ENCODE measurements at places on chromosomes 2 and 18. TPM values are rescaled to one million over a fixed set of nuclear protein-coding genes. Genes with fewer than 3 reads are reported as not detected.

GRCh38 chr18:13452388-13452811 is 233.8 kb downstream of the LDLRAD4 start:
- no peak for DNase-seq

- no peak for DNase-seq
Measured at GRCh38 chr18:55243255-55243654, 284.0 kb upstream of the CCDC68 start.

GRCh38 chr2:137947032-137947727 is 17.1 kb upstream of the HNMT start:
- DNase-seq = no peak

- DNase-seq = no peak
Measured at GRCh38 chr2:238081150-238081549, 19.0 kb upstream of the ESPNL start.

GRCh38 chr2:37827455-37827854 is 97.6 kb upstream of the RMDN2 start:
- no peak for DNase-seq

GRCh38 chr2:10201201-10201600 is 78.7 kb downstream of the RRM2 start:
- DNase-seq = no peak

DNA sequence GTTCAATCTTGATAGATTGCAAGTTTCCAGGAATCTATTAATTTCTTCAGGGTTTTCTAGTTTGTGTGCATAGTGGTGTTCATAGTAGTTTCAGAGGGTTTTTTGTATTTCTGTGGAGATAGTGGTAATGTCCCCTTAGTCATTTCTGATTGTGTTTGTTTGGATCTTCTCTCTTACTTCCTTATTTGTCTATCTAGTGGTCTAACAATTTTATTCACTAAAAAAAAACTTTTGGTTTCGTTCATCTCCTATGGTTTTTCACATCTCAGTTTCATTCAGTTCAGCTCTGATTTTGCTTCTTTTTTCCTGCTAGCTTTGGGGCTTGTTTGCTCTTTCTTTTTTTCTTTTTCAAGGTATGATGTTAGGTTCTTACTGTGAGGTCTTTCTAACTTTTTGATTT is 94.5 kb downstream of the SNTG2 start:
- no peak for DNase-seq

DNA sequence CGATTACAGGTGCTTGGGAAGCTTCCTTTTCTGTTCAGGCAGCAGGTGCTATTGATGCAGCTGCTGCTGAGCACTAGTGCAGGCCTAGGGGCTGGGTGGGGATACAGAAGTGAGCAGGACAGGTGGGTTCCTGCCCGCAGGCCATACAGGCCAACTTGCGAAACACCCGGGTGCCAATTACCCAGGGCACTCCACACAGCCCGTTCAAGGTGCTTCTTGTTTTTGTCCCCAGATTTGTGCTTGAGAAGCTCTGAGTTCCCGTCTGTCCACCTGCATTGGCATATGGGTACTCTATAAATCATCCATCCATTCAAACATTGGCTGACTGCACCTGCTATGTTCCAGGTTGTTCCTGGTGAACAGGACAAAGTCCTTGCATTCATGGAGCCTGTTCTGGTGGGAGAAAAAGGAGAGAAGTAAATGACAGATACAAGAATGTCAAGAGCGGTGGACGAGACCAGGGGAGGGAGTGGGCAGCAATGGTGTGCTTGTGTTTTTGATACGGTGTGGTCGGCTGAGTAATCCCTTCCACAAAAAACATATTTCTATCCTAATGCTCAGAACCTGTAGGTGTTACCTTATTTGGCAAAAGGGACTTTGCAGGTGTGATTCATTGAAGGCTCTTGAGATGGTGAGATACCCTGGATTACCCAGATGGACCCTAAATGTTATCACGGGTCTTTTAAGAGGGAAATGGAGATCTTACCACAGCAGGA is 31.4 kb downstream of the SH3BP4 start:
- no peak for DNase-seq

- DNase-seq = no peak
Measured at GRCh38 chr18:22723773-22724172, 209.4 kb upstream of the RBBP8 start.

GRCh38 chr18:8730080-8730827 is 24.9 kb downstream of the MTCL1 start:
- DNase-seq = no peak

DNA sequence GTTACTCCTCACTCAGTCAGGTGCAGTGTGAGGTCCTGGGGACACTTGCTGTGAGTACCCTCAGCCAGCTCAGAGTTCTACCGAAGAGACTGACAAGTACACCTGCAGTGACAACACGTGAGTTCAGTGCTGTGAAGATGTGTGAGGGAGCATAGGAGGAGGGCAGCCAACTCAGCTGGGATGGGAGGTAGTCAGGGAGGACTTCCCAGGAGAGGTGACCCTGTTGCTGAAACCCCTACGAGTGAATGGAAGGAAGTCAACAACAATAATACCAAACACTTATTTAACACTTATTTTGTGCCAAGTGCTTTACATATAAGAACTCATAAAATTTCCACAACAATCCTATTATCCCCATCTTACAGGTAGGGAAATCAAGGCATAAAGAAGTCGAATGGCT is 10.2 kb downstream of the TMEM177 start:
- no peak for DNase-seq

DNA sequence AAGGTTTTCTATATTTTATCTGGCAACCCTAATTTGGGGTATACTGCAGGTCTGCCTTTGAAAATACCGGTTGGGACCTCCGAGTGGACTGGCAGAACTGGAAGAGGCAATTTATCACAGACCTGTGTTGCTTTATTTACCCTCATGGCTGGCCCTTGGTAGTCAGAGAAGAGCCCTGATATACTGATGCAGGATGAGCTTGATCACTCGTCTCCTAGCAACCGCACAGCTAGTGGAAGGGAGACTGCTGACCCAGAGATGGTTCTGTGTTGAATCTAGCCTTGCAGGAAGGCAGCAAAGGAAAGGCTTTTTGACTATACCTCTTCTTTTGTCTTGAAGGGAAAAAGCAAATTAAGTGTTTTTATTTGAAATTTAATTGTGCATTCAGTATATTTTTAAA is 154.7 kb downstream of the EML6 start:
- no peak for DNase-seq

DNA sequence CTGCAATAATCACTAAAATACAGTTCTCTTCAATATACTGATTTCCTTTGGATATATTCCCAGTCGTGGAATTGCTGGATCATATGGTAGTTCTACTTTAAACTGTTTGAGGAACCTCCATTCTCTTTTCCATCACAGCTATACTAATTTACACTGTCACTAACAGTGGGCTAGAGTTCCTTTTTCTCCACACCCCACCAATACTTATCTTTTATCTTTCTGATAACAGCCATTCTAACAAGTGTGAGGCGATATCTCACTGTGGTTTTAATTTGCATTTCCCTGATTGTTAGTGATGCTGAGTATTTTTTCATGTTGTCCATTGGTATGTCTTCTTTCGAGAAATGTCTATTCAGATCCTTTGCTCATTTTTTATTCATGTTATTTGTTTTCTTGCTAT is 68.4 kb downstream of the CERKL start:
- DNase-seq = no peak

DNA sequence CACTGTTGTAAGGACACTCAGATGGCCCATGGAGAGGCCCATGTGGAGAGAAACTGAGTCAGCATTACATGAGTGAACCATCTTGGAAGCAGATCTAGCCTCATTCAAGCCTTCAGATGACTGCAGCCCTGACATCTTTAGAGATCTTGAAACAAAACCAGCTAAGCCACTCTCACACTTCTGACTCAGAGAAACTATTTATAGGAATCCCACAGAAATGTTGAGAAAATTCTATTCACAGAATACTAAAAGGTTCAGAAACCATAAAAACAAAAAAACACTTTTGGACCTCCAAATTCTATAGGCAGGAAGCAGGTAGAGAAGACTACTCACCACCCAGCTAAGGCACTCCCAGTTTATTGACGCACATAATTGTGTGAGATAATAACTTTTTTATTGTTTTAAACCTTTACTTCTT is 8.7 kb downstream of the TMEM169 start:
- no peak for DNase-seq

DNA sequence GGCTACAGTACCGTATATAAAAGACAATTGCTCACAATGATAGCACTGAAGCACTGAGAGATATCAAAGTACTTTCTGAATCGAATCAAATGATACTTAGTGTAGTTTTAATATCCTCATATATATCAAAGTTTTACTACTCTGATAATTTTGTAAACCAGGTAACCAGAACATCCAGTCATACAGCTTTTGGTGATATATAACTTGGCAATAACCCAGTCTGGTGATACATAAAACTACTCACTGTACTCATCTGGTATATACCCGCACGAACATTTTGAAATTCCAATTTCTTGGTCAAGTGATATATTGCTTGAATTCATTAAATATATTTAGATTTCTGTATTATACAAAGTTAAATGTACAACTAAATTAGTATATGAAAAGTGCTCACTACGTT is 20.5 kb downstream of the SLC39A6 start:
- DNase-seq = no peak

- no peak for DNase-seq
Measured at GRCh38 chr2:43418680-43419079, 177.2 kb downstream of the THADA start.

DNA sequence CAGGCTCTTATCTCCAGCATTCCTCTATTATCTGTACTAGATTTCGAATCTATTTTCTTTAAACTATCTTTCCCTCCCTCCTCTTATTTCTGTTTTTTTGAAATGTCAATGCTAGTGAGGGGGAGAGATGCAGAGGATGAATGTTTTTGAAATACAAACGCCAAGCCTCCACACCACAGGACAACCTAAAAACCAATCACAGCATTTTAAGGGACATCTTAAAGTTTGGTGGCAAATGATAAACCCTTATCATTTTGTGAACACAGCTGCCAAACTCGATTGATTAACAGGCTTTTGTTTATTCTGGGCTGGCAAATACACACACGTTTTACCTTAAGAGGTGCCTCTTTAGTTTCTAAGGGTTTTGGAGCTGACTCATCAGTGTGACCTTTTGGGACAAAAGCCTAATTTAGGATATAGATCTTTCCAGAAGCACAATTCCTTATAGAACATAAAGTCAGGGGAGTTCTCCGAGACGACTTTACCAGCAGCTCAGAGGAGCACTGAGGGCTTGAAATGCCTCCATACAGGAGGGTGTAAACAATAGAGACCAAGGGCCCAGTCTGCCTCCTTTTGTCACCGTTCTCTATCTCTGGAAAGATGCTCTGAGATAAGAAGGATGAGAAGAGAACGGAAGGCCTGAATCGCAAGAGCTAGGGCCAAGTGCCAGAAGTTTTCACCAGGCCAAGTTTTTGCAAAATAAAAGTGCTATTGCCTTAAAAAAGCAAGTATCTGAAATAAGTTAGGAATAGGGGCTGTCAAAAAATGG is 4.2 kb upstream of the MEIS1 start:
- DNase-seq = no peak

DNA sequence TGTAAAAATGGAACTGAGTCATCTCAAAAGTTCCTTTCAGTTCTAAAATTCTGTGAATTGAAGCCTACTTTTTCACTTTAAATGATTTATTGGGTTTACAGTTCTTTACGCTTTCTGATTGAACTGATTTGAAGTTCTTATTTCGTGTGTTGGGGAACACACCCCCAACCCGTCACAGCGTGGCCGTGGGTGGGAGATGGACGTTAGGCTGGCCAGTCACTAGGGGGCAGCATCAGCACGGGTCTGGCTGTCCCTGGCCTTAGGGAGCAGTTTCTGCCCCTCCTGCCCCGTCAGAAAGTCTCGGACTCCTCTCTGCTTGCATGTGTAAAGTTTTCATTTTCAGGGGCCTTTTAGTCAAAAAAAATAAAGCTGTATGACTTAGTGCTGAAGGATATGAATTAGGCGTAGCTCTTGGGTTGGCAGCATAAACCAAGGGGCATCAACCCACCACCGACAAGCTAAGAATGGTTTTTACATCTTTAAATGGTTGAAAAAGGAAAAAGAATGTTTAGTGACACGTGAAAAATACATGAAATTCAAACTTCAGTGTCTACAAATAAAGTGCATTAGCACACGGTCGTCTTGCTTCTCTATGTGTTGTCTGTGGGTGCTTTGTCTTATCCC is 63.4 kb downstream of the ZCCHC2 start:
- no peak for DNase-seq

DNA sequence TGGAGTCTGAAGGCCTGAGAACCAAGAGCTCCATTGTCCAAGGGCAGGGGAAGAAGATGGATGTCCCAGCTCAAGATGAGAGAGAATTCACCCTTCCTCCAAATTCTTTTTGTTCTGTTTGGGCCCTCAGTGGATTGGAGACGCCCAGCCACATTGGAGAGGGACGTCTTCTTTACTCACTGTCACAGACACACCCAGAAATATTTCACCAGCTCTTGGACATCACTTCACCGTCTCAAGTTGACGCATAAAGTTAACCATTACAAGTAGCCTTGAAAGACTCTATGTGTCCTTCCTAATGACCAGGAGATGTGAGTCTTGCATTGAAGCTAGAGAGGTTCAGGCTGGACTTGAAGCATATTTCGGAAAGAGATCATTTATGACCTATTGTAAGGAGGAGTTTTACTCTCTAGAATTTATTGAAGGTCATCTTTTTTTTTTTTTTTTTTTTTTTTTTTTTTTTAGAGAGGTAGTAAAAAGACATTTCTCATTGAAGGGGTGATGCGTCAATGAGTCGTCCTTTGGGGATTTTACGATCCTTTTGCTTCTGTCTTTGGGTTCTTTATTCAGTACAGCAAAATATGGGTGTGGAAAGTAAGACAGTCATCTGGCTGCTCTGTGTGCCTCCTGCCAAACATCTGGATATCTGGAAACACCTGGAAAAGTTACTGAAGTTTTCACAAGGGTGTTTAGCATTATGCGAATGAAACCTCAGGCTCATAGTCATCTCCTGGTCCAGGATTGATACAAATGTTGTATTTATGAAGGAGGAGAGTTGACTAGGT is 118.1 kb downstream of the PRPF40A start:
- DNase-seq = no peak

- DNase-seq = no peak
Measured at GRCh38 chr2:30147196-30147714, 448 bp downstream of the YPEL5 start.

DNA sequence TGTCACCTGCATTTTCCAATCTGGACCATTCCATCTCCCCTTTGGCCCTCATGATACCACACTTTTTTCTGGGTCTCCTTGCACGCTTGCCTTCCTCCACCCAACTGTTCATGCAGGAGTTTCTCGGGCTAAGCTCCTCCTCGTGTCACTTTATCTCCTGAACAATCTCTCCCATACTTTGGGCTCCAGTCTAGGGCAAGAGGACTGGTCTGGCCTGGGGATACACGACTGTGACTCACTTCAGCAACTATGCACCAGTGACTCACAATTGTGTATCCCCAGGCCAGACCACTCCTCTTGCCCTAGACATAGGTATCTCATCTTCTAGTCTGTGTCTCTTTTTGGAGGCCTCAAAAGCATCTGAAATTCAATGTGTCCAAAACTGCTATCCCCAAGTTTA is 149.4 kb upstream of the PTPRM start:
- DNase-seq = no peak

- DNase-seq = peak; percentile 67
Measured at GRCh38 chr2:241950413-241951315, 81.1 kb downstream of the RTP5 start.

- DNase-seq = no peak
Measured at GRCh38 chr2:240236217-240237111, 96.0 kb upstream of the OTOS start.

The UNC50 gene
- polyA plus RNA-seq = 71.6 TPM

The PPIG gene
- polyA plus RNA-seq = 129 TPM

The TRIB2 gene
- polyA plus RNA-seq = 233 TPM

The RABL2A gene
- polyA plus RNA-seq = 34.0 TPM

The PLGLB1 gene
- polyA plus RNA-seq = 7.8 TPM

The TBR1 gene
- polyA plus RNA-seq = not detected

The TUBA3D gene
- polyA plus RNA-seq = 0.45 TPM

The VSNL1 gene
- polyA plus RNA-seq = 6.1 TPM

The SNRPD1 gene
- 200 TPM for polyA plus RNA-seq

The CRACDL gene
- polyA plus RNA-seq = 3.0 TPM

The LINC00305 gene
- polyA plus RNA-seq = 2.3 TPM

The NYAP2 gene
- not detected for polyA plus RNA-seq
